Renal cortex interstitium (tissue), 15 donors: ENCODE measurements at places on chromosomes 3 and 15.

DNA sequence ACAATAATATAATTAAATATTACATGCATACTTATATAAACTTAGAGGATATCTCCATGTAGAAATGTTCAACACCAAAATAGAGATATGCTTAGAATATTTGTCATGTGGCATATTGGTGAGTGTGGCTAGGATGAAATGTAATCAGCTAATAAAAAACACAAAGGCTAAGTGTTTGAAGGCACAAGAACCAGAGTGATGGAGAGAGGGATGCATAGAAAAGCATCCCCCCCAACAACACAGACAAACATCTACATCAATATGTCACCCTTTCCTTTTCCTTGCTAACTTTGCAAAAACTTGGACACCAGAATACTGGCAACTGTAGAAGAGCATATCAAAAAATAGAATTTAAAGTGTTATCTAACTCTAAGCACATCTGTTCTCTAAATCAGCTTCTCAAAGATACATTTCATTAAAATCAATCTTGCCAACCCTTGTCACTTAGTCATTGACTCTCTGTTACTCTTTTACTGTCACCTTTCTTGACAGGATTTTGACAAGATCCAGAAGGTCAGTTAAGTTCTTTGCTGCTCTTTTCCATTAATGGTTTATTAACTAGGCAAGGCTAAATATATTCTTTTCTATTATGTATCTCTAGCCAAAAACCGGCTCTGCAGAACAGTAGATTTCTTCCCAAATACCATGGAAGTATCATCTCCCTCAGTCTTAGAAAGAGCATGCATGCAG lies 695.9 kb downstream of the OTOL1 start:
- no peak for DNase-seq

GRCh38 chr3:33145901-33146580 lies 32.2 kb downstream of the CRTAP start:
- DNase-seq = no peak

DNA sequence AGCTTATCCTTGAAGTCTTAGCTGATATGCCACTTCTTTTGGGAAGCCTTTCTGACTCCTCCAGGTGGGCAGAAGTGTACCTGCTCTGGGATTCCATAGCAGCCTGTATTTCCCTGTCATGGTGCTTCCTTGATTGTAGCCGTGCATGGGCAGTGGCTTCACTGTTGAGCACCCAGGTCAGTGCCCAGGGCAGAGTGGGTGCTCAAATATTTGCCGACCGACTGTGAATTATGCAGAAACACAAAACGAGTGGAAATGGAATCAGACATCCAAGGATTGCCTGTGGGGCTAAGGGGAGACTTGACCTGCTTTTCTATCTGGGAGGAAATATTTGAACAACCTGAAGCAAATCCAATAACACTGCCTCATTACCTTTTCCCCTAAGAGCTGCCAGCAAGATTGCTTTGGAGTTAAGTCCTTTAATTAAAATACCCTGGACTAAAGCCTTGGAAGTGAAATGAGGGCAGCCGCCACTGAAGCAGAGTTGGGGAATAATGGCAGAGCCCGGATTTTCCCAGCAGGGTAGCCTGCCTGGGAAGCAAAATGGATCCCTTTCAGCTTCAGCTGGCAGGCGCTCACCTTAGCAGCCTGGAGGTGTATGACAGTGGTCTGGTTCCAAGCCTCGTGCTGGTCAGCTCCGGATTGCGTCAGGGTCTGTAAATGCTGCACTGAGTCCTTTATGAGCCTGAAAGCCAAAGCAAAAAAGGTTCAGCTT lies 14.9 kb downstream of the ACOX2 start:
- DNase-seq = no peak

DNA sequence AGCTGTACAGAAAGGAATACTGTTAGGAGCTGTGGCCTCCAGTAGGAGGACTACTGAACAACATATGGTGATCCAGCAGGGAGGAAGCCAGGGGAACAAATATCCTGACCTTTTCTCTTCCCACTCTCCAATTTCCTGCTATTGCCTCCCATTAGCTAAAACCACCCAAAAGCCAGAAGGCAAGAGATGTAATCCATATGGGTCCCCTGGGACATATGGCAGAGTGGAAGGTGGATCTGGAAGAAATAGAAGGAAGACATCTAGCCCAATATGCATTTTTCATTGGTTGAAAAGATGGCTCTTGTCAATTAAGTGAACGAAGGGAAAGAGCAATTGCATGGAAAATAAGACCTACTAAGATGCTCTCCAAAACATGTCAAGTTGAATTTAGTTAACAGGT lies 167.2 kb downstream of the CNTN3 start:
- no peak for DNase-seq

- no peak for DNase-seq
Observed at GRCh38 chr3:159792070-159792469, 196.6 kb upstream of the IL12A start.

DNA sequence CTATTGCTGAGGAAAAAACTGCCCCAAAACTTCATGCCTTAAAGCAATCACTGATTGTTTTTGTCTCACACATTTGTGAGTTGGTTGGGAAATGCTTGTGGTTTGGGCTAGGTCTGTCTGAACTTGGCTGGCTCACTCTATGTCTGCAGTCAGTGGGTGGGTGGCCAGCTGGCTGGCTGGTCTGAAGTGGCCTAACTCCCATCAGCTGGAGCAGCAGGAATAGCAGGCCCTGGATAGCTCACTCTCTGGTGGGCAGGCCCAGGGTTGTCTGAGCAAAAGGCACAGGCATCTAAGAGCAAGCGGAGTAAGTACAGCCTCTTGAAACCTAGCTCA lies 37.7 kb upstream of the PRR20G start:
- no peak for DNase-seq

- no peak for DNase-seq
Observed at GRCh38 chr3:148962513-148962912, 28.8 kb upstream of the GYG1 start.

- no peak for DNase-seq
Observed at GRCh38 chr3:188049606-188050530, 104.1 kb upstream of the LPP start.
